ENCODE measurements at places on chromosomes 13 and 19.

- H3K27me3 ChIP-seq = peaks cover 15% of the 10 kb centered on the region
- no peak overlapping the region for H3K4me3 ChIP-seq
- no peak for DNase-seq
Measured at GRCh38 chr19:54425382-54425723, 10.1 kb downstream of the TTYH1 start.

GRCh38 chr13:40109351-40109844 is 453.9 kb downstream of the COG6 start:
- H3K27ac ChIP-seq = no peak overlapping the region
- no peaks in the 10 kb centered on the region for H3K36me3 ChIP-seq
- H3K4me1 ChIP-seq = peaks cover 7% of the 10 kb centered on the region
- peaks cover 9% of the 10 kb centered on the region for H3K27me3 ChIP-seq

- H3K27ac ChIP-seq = no peak overlapping the region
- no peaks in the 10 kb centered on the region for H3K27me3 ChIP-seq
- no peak overlapping the region for H3K4me3 ChIP-seq
- DNase-seq = no peak
- no peaks in the 10 kb centered on the region for H3K4me1 ChIP-seq
- H3K36me3 ChIP-seq = no peaks in the 10 kb centered on the region
Measured at GRCh38 chr13:31227063-31227462, 27.3 kb downstream of the B3GLCT start.

DNA sequence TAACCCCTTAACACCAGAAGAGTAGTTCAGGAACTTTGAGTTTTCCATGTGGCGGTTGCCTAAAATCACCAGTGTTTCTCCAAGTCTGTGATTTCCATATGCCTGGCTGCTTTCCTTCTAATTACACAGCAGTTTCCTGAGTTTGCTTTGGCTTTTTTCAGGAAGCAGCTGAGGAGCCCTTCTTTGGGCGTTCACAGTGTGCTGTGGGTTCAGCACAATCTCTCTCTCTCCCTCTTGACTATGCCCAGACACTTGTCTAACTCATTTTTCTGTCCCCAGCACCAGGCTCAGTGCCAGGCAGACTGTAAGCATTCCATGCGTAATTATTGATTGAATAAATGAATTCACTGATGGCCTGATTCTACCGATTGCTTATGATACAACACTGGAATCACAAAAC is 19.7 kb downstream of the SCEL start:
- DNase-seq = no peak
- no peaks in the 10 kb centered on the region for H3K4me1 ChIP-seq
- H3K27me3 ChIP-seq = peaks cover 6% of the 10 kb centered on the region
- no peak overlapping the region for H3K4me3 ChIP-seq
- H3K27ac ChIP-seq = no peak overlapping the region

DNA sequence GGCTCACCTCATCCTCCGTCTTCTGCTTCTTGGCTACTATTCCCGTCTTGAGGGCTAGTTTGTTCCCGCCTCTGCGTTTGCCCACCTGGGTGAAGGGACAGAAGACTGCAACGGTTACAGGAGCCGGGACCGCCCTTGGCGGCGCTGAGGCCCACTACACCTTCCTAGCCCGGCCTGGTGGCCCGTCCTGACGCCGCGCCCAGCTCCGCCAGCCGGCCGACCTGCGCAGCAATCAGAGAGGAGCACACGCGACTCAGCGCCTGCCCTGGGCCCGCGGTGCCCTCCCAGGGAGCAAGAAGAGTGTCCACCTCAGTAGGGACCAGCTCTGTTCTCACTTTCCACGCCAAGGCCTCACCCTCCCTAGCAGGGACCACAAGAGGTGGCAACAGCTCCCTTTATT is 3.1 kb downstream of the TRIR start:
- H3K4me3 ChIP-seq = no peak overlapping the region
- no peaks in the 10 kb centered on the region for H3K27me3 ChIP-seq
- peaks cover 19% of the 10 kb centered on the region for H3K36me3 ChIP-seq
- no peak for DNase-seq
- H3K27ac ChIP-seq = no peak overlapping the region

DNA sequence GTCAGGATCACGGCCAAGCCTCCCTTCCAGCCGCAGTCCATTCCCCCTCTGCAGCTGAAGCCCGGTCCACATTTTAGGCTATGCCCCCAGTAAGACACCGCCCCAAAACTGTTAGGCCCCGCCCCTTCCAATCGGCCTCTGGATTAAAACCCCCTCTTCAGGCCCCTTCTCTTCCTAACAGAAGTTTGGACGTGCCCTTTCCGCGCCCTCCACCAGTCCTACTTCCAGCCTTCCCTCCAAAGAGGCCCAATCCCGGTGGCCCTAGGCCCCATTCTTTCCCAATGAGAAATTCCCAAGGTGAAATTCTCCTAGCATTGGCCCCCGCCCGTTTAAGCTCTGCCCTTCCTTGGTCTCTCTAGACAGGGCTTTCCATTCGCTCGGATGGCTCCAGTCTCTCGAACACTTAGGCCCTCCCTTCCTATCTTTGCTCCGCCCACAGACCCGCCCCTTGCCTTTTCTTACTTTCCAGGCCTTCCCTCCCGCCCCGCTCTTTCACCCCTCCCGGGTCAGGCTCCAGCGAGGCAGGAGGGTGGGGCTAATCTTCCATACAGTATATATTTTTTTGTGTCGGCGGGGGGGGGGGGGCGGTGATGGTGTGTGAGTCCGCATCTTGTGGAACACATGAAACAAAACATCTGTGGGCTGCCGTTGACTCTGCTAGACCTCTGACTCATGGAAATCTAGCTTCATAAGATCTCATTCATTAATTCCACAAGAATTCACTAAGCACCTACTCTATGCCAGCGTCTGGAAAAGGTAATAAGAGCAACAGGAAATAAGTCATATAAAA is 13.6 kb downstream of the LTBP4 start:
- peaks cover 3% of the 10 kb centered on the region for H3K36me3 ChIP-seq
- H3K27me3 ChIP-seq = no peaks in the 10 kb centered on the region
- H3K4me1 ChIP-seq = peaks cover 38% of the 10 kb centered on the region

DNA sequence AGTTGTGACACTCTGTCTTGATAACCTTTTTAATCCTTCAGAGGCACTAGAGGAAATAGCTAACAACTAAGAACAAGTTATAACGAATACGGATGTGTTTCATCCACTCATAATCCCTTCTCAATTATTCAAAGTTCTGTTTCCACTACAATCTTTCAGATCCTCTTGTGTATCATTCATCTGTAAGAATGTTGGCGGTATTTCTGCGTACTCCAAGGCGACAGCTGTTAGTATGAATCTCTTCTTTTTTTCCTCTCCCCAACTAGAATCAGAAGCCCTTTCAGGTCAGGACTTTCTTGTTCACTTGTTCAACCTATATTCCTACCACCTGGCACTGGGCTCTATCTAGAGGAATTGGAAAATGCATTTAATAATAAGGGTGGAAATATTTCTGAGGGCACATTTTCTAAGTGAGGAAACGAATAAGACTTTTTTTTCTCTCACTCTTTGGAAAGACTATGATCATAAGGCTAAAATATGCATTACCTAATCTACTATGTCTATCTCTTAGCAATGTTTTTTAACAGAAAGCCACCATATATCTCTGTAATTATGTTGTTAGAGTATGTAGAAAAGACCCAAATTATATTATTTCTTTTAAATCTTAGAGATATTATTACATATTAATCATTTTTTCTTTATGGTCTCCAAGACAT is 492.9 kb downstream of the PCDH20 start:
- no peak overlapping the region for H3K27ac ChIP-seq
- H3K27me3 ChIP-seq = no peaks in the 10 kb centered on the region
- H3K36me3 ChIP-seq = no peaks in the 10 kb centered on the region
- no peak for DNase-seq
- no peak overlapping the region for H3K4me3 ChIP-seq
- no peaks in the 10 kb centered on the region for H3K4me1 ChIP-seq

DNA sequence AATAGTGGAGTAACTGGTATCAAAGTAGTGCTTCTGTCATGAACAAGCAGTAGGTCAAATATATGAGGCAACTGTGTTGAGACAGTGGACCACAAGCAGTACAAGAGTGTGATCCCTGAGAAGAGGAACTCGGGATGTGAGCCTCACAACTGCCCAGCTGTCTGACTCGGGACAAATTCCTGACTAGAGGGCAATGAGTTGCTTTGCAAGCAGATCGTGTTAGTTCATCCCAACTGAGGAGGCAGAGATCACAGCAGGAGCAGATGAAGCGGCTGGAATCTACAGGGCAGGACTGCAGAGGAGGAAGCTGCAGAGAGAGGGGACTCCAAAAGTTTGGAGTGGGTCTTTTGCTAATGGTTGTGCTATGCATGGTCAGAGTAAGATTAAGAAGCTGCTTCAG is 741.1 kb downstream of the DIAPH3 start:
- DNase-seq = no peak
- H3K27me3 ChIP-seq = peaks cover 2% of the 10 kb centered on the region
- H3K4me1 ChIP-seq = no peaks in the 10 kb centered on the region

Measured in natural killer cell treated with Interleukin-12 subunit alpha and Interleukin-12 subunit beta and Interleukin-15 and Interleukin-18, amount 100 ng/mL, for 72 hours (primary cell).